ENCODE measurements at places on chromosomes 7 and 10.

DNA sequence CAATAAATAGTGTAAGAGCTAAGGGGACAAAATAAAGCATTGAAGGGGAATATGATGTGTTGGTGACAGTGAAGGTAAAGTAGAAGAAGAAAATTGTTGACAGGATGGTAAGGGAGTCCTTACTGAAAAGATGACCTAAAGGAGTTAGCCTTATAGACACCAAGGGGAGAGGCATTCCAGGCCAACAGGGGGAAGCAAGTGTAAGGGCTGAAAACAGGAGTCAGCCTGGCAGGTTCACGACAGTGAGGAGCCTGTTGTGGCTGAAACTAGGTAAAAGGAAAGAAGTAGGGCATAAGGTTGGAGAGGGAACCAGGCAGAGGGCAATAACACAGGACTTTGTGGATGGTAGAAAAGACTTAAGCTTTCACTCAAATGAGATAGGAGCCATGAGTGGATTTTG is 34.0 kb downstream of the PNLIPRP3 start:
- DNase-seq = no peak

DNA sequence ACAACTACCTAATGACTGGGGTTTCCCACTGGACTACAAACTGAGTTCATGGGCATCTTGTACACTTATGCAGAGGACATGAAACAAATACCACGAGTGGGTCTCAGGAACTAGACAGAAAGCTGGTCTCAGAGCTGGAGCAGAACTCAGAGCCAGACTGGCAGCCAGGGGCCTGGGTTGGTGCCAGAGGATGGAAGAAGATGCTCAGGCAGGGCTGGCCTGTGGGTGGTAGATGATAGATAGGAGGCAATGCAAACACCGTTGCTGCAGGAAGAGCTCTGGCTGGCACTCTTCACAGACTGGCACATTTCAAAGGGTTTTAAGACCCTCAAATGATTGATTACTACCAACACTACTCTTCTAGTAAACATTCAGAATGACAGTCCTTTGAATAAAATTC is 28.8 kb downstream of the ENO4 start:
- DNase-seq = no peak

GRCh38 chr7:55244006-55244745 is 121.0 kb upstream of the LANCL2 start:
- DNase-seq = no peak

GRCh38 chr10:75772153-75772887 is 340.9 kb downstream of the LRMDA start:
- DNase-seq = peak; percentile 8

GRCh38 chr10:72038458-72039001 is 49.8 kb downstream of the SPOCK2 start:
- DNase-seq = no peak

DNA sequence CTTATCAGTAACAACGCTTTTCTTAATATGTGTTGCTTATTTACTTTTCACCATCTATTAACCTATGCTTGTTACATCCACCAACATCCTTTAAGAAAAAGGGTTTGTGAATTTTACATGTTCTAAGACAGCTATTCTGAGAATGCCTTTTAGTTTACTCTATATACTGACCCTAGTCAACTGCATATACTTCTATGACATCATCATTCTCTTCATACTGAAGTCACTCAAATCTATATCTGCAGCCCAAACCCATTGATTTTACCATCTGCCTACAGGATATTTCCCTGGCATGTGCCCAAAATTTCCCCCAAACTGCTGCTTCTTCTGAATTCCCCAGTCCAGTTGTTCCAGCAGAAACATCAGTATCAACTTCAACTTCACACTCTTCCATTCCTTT is 94.6 kb upstream of the FAM204A start:
- no peak for DNase-seq

DNA sequence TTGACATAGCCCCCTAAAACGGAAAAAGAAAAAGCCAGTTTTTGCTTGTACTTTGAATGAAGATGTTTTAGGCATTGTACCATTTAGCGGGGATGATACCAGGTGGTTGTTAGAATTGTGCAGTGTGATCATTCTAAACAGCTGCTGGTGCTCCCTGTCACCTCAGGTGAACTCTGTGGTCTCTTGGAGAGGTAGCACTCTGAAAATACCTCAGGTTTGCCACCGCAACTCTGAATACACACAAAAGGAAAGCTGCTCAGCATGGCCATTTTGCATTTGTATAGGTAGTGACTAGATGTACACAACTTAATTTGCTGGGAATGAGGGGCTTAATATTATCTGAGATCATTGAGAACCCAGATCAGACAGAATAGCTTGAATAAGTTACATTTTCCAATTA is 52.6 kb downstream of the PLEKHA8 start:
- DNase-seq = no peak

- no peak for DNase-seq
Observed at GRCh38 chr7:139734395-139734794, 43.4 kb downstream of the HIPK2 start.

GRCh38 chr10:78656417-78657162 is 412.2 kb upstream of the ZMIZ1 start:
- DNase-seq = no peak

DNA sequence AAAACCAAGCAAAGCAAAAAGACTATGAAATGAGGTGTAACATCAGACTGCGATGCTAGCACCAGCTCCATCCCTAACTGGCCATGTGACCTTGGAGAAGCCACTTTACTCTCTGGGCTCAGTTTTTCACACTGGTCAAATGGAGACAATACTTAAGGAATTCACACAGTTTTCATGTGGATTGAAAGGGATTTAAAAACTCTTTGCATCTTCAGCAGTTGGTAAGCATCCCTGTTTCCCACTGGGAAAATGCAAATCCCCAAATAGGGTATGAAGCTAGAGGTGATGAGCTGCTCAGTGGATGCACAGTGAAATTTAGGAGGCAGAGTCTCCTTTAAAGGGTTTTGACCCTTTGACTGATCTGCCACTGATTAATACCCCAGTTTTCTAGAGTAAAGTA is 240.7 kb downstream of the SORCS3 start:
- DNase-seq = no peak

DNA sequence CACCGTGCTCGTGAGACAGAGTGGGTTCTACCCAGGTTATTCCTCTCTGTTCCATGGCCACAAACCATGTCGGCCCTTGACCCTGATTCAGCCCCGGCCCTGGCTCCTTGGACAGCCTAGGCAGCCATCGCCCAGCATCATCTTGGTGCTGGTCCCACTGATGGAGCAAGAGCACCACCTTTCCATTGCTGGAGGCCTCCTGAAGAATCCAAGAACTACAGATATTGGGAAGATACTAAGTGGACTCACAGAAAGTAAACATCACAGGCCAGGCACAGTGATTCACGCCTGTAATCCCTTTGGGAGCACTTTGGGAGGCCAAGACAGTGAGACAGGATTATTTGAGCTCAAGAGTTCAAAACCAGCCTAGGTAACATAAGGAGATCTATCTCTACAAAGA is 125.1 kb downstream of the NT5C2 start:
- DNase-seq = no peak

- DNase-seq = no peak
Observed at GRCh38 chr7:148930335-148930734, 46.2 kb upstream of the EZH2 start.

GRCh38 chr7:34849986-34850385 is 187.3 kb downstream of the DPY19L1 start:
- no peak for DNase-seq

DNA sequence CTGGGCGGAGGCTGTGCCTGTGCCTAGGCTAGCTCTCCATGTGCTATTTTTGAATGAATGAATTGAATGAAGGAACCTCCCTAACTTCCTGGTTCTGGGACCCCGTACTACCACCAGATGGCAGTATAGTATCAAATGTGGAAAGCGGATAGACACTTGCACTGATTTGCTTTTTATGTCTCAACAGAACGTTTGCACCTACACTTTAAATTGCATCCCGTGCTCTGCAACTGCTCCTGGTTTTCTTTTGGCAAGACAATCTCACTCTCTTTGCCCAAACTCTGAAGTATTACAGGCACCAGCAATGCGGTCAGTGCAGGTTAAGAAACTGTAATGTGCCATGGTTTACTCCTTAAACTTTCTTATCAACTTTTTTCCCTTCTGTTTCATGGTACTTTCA is 6.5 kb downstream of the FZD8 start:
- peak; percentile 69 for DNase-seq

DNA sequence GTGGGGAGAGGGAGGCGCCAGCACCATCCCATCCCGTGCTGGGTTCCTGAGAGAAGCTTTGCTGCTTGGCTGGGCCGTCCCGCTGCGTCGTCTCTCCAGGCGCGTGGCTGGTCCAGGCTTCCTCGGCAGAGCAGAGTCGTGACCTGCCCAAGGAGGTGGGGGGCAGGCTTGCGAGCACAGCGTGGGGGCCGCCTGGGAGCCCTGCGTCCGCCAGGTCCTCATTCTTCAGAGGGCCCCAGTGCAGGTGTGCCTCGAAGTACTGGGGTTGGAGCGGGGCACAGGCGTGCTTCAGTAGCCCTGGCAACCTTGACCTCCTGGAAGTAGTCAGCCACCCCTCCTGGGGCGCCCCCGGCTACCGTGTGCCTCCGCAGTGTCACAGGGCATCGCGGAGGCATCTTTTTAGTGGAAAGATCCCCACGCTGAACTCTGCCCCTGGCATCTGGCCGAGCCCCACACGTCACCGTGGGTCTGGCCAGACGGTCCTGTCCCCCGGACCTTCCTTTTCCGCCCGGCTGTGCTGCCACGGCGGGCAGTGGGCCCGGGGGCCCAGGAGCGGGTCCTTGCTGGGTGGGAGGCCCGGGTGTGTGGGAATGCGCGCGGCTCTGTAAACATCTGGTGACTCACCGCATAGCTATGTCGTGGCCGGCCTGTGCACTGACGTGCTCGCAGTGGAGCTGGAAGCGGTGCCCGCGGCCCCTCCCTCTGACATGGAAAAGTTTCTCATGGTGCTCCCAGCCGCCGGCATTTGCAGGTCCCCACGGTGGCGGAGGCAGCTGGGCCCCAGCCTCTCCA is 6.4 kb downstream of the MAFK start:
- DNase-seq = peak; percentile 9

DNA sequence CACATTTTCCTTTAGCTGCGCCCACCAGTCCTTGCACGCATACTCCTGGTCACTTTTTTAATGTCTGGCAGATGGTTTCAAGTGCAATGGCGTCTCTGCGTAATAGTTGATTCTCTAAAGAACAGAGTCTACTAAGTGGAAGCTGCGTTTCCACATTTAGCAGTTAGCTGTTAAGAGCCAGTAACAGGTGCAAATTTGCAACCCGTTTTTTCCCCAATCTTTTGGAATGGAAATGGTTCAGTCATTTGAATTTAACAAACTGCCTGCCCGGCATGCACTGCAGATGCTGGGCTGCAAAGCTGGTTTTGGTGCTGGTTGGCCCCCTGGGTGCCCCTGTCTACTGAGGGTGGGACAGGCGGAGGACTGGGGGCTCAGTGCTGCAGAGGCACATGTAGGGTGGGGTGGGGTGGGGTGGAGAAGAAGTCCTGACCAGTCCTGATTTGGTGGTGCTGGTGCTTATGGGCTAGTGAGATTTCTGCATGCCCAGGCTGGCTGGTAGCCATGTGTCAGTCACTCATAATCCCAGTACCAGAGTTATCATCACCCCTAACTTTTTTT is 43.9 kb downstream of the CUX1 start:
- DNase-seq = no peak

DNA sequence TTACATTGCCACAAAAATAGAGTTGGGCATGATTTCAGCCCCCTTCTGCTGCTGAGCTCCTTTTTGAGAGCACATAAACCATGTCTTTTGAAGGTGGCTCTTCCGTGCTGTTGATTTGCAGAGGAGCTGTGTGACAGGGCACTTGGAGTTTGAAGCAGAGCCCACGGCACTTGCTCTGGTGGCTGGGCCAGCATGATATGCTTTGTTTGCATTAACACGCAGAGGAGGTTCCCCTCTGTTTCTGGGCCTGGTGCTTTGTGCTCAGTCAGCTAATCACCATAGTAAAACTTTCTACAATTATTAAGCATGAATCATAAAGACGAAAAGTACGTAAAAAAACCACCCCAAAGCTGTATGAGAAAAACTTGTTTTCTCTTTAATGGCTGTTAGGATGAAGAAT is 40.1 kb downstream of the RBM33 start:
- DNase-seq = no peak

DNA sequence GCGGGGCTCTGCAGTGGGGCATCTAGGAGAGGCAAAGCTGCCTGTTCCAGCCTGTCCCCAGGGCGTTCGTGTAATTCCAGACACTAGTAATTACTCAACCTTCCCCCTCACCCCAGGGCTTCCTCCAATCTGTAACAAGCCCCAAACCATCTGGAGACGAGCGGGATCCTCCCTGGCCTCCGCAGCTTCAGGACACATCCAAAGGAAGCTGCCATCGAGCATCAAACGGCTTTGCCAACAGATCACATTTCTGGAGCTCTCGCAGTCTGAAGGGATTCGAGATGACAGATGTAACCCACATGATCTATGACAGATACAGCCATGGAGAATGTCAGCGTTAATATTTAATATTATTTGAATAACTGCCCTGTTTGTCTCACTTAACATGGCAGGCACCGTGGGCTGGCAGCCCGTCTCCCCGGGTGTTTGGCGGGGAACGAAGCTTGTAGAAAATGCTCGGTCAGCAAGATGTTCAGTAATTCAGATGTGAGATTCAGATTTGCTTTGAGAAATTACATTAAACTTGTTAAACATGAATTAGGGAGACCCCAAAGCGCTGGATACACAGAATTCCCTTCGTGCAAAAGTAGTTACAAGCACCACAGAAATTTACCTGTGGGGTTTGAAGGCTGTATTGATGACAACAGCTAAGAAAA is 108.5 kb upstream of the C7orf33 start:
- DNase-seq = no peak

DNA sequence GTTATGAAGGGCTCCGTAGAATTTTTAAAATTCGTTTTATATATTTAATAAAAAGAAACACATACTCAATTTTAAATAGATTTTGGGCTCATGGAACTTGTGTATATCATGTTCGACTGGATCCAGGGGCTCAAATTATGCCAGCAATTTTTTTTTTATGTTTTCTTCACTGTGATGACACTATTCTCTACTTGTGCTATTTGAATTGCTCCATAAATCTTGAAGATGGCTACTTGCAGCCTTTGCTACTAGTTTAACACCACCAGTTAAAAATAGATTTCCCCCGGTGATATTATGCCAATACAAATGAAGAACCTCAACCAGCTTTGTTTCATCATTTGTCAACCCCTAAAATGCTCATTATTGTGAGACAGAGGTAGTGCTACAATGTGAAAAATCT is 933.2 kb downstream of the IPMK start:
- no peak for DNase-seq

- no peak for DNase-seq
Observed at GRCh38 chr7:46145412-46145811, 224.3 kb upstream of the IGFBP3 start.

DNA sequence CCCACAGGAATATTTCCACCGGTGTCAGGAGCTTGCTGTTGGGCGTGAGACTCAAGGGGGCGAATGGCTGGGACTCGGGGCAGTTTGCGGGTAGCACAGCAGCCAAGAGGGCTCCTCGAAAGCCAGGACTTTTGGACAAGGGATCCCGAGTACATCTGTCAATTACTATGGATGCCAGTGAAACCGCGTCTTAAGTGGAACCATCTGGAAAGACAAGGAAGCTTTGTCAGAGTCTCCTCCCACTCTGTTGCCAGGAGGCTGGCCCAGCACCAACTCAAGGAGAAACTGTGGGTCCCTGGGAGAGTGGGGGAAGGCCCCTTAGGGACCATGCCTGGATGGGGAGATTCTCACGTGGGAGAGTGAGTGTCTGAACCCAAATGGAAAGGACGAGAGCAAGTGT is 57.1 kb downstream of the C10orf143 start:
- no peak for DNase-seq
